ENCODE measurements at places on chromosomes 11 and 22.

GRCh38 chr11:114924042-114924441 lies 245.7 kb downstream of the NXPE2 start:
- no peaks in the 10 kb centered on the region for H3K36me3 ChIP-seq
- no peak for DNase-seq
- no peaks in the 10 kb centered on the region for H3K4me1 ChIP-seq
- no peaks in the 10 kb centered on the region for H3K27me3 ChIP-seq
- H3K27ac ChIP-seq = no peak overlapping the region
- no peak overlapping the region for H3K4me3 ChIP-seq

- H3K36me3 ChIP-seq = no peaks in the 10 kb centered on the region
- DNase-seq = peak; percentile 61
- H3K27ac ChIP-seq = no peak overlapping the region
Observed at GRCh38 chr11:48172818-48173609, 43.6 kb upstream of the OR4B1 start.

GRCh38 chr11:11731311-11732083 lies 109.7 kb upstream of the GALNT18 start:
- no peak overlapping the region for H3K4me3 ChIP-seq
- H3K36me3 ChIP-seq = no peaks in the 10 kb centered on the region
- H3K4me1 ChIP-seq = no peaks in the 10 kb centered on the region
- H3K27ac ChIP-seq = no peak overlapping the region

DNA sequence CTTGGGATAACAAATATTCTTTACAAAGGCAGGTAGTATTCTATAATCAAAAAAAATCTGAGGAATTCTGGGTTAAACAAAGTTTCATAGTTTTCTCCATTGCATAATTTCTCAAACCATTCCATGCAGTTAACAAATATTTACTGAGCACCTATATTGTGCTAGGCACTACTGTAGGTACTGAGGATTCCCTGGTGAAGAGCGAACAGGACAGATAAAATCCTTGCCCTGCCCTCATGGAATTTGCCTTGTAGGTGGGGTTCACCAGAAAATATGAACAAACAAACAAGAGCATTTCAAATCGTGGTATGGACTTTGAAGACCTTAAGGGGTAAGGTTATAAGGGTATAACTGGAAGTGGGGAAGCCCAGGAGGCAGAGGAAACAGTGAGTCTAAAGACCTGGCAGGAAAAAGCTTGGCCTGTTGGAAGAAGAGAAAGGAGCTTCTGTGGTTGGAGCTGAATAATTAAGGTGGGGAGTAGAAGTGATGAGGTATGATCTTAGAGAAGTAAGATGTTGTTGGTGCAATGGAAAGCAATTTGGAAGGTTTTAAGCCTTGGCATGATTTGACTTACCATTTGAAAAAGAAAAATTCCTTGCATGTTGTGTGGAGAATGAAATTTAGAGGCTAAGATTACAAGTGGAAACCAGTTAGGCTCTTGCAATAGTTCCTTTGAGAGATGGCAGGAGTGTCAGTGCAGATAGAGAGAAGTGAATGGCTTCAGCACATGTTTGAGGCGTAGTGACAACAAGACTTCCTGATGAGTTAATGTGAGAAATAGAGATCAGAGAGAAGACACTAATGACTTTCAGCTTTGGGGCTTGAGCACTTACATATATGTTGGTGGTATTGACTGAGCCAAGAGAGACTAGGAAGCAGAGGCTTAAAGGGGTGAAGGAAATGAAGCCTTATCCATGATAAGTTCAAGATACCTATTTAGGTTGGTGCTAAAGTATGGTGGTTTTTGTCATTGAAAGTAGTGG lies 55.7 kb upstream of the PICALM start:
- peaks cover 4% of the 10 kb centered on the region for H3K36me3 ChIP-seq
- peaks cover 21% of the 10 kb centered on the region for H3K27me3 ChIP-seq
- H3K27ac ChIP-seq = no peak overlapping the region
- DNase-seq = no peak
- H3K4me1 ChIP-seq = peaks cover 32% of the 10 kb centered on the region

GRCh38 chr11:2151500-2152257 lies 9.3 kb downstream of the INS start:
- H3K4me3 ChIP-seq = peak overlapping the region; percentile 12
- no peaks in the 10 kb centered on the region for H3K36me3 ChIP-seq
- peaks cover 34% of the 10 kb centered on the region for H3K27me3 ChIP-seq
- DNase-seq = peak; percentile 80
- H3K4me1 ChIP-seq = peaks cover 5% of the 10 kb centered on the region

DNA sequence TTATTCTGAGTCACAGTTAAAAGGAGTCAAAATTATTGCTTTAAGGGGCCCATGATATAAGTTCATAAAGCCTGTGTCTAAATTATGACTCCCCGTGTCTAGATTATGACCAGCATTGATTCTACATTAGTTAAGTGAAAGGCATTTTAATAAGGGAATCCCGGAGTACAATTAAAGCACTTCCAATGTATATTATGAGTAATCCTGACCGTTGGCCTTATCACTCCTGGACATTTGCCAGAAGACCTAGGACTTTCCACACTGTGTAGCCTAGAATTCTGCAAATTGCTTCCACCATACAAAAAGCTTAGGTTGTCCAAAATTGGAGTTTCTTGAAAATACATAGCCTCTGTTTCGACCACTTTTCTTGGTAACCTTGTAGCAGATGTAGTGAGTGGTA lies 1292.6 kb downstream of the LRRC4C start:
- no peak overlapping the region for H3K27ac ChIP-seq
- H3K27me3 ChIP-seq = no peaks in the 10 kb centered on the region
- no peaks in the 10 kb centered on the region for H3K4me1 ChIP-seq
- DNase-seq = no peak
- H3K36me3 ChIP-seq = no peaks in the 10 kb centered on the region

- no peaks in the 10 kb centered on the region for H3K36me3 ChIP-seq
- peak overlapping the region; percentile 60 for H3K4me3 ChIP-seq
- peaks cover 73% of the 10 kb centered on the region for H3K27me3 ChIP-seq
- H3K4me1 ChIP-seq = peaks cover 32% of the 10 kb centered on the region
- DNase-seq = peak; percentile 13
Observed at GRCh38 chr11:20037396-20038153, 122.7 kb downstream of the DBX1 start.

GRCh38 chr11:46112961-46113607 lies 8.2 kb downstream of the PHF21A start:
- peaks cover 53% of the 10 kb centered on the region for H3K4me1 ChIP-seq
- no peak overlapping the region for H3K4me3 ChIP-seq
- H3K27ac ChIP-seq = no peak overlapping the region
- no peak for DNase-seq
- no peaks in the 10 kb centered on the region for H3K36me3 ChIP-seq

- no peak for DNase-seq
- H3K27ac ChIP-seq = peak overlapping the region; percentile 74
- H3K36me3 ChIP-seq = no peaks in the 10 kb centered on the region
- peak overlapping the region; percentile 94 for H3K4me3 ChIP-seq
- H3K4me1 ChIP-seq = peaks cover 65% of the 10 kb centered on the region
Observed at GRCh38 chr22:45310977-45311531, 1.3 kb downstream of the FAM118A start.

All from activated T-cell treated with anti-CD3 and anti-CD28 coated beads, Interleukin-2, amount 50 U/mL, for 72 hours (primary cell).